Smooth muscle cell of trachea (primary cell): ENCODE measurements at places on chromosomes 3 and 15. TPM values are rescaled to one million over a fixed set of nuclear protein-coding genes. Genes with fewer than 3 reads are reported as not detected.

Gene TMEM62
- 13.1 and 20.9 TPM in 2 replicates for total RNA-seq

Gene CFAP100
- not detected in 2 replicates for total RNA-seq

Gene BNC1
- total RNA-seq = 6.1 and 7.9 TPM in 2 replicates

Gene P2RY12
- total RNA-seq = 0.29 and 0.33 TPM in 2 replicates

Gene ZBTB47
- total RNA-seq = 24.1 and 59.7 TPM in 2 replicates

Gene PPP1R14D
- total RNA-seq = not detected in 2 replicates

Gene CCDC54
- total RNA-seq = not detected in 2 replicates

Gene WDR53
- total RNA-seq = 6.4 and 7.1 TPM in 2 replicates

Gene ARGFX
- total RNA-seq = not detected in 2 replicates

Gene ISLR2
- not detected in 2 replicates for total RNA-seq

Gene SPESP1
- 7.8 and 14.0 TPM in 2 replicates for total RNA-seq

Gene FMN1
- total RNA-seq = 21.7 and 23.3 TPM in 2 replicates

Gene CXCR6
- not detected in 2 replicates for total RNA-seq

Gene BLM
- 0.33 and 6.4 TPM in 2 replicates for total RNA-seq

Gene TEX55
- not detected in 2 replicates for total RNA-seq

Gene PRRT3
- 5.4 and 7.1 TPM in 2 replicates for total RNA-seq

Gene SLC12A1
- total RNA-seq = not detected in 2 replicates

Gene SPTSSB
- 0.33 and 0.58 TPM in 2 replicates for total RNA-seq
